ENCODE measurements at places on chromosomes 12 and 14.

- DNase-seq: no peak
Observed at GRCh38 chr14:70920608-70921007, 13.3 kb downstream of the PCNX1 start.

DNA sequence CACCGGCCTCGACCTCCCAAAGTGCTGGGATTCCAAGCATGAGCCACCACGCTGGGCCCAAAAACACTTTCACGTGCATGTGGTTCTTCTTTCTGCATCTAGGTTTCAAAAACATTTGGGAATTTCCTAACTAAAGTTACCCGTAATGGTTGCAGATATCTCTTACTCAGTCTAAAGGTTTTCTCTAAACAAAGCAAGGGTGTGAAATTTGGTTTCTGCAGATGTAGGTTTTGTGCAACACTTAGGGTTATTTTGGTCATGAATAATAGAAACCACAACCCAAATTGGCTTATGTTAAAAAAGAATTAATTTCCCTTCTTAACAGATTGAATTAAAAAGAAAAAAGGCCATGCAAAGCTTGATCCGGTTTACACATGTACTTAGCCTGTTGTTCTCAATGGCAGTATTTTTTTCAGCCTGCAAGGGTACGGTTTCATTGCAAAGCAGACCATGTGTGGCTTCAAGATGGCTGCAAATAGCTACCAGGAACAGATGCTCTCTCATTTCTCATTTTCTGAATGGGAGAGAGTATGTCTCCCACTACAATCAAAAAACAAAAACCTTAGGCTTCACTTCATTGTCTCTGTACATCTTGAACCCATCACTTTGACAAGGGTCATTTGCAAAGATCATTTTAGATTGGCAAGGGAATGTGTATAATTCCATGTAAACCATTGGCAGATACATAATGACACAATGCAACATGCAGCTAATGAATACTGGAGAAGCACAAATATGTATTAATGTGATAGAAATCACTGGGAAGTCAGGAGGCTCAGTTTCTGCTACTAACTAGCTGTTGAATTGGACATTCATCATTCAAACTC, 491.2 kb upstream of the FLRT2 start:
- no peak for DNase-seq

DNA sequence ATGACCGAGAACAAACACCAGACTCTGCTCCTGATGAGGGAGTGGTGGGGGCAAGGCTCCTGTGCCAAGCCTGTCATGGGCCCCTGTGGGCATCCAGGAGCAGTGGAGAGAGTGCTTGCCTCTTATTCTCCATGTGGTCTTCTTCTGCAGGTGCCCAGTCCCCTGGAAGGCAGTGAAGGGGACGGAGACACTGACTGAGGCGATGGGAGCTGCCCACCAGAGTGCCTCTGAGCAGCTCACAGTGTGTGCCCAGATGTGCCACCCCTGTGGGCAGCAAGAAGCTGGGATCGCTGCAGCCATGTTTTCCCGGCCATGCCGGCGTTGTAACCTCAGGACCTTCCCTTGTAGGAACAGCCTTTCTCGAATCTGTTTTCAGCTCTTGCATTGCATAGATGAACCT, 6.4 kb upstream of the EP400 start:
- no peak for DNase-seq

GRCh38 chr12:76259106-76259505, 89.1 kb downstream of the BBS10 start:
- no peak for DNase-seq

- peak; percentile 58 for DNase-seq
Observed at GRCh38 chr12:31590642-31591379, at the start of gene DENND5B. TSS of gene DENND5B (minus strand) at chr12:31591136. CDS start at chr12:31590832, 304 bp downstream.

GRCh38 chr12:64631197-64631596, 20.9 kb downstream of the RASSF3 start:
- DNase-seq: no peak

DNA sequence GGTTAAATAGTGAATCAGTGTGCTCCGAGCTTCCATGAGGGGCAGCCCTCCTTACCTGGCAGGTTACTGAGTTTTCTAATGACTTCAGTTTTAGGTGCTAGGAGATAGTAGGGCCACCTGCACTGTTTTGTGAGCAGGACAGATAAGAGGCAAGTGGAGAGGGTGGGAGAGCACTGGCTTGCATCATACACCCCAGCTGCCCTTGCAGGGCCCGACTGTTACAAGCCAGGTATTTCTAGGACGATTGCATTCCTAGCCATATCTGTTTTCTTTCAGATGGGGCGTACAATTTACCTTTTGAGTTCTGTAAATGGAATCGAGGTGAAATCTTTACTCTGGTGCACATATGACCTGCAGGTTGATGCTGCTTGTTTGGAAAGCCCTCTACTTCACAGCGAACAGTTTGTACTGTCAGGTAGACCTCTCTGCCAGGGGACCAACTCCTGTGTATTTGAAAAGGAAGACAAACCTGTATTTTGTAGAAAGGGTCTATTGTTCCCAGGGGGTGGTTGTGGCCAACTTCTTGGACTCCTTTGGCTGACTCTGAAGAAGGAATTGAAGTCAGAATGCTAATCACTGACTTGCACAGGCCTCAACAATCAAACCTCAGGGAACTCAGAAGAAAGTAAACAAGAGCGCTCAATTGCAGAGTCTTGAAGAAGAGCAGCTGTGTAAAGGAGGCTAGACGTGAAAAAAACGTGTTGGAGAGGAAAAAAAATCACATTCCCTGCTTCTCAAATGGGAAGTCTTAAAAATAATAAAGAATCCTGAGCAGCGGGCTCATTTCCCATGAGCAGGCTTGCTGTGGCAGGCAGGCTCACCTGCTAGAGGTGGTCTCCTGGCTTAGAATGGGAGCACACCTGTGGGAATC, 57.3 kb downstream of the ETV6 start:
- DNase-seq: no peak

GRCh38 chr14:91872517-91873470, 5.5 kb upstream of the TC2N start:
- no peak for DNase-seq

- DNase-seq: no peak
Observed at GRCh38 chr12:52137746-52138145, 54.1 kb downstream of the KRT80 start.

- DNase-seq: peak; percentile 75
Observed at GRCh38 chr12:62602255-62603060, 135.8 kb downstream of the MON2 start.

GRCh38 chr14:52552063-52552988, at the start of the genes GPR137C and TXNDC16:
TSS of gene GPR137C (plus strand) at chr14:52552836. CDS start at chr14:52553148, 312 bp downstream.
TSS of gene TXNDC16 (minus strand) at chr14:52552505. CDS start at chr14:52543557, 8,948 bp downstream.
- DNase-seq: peak; percentile 99

DNA sequence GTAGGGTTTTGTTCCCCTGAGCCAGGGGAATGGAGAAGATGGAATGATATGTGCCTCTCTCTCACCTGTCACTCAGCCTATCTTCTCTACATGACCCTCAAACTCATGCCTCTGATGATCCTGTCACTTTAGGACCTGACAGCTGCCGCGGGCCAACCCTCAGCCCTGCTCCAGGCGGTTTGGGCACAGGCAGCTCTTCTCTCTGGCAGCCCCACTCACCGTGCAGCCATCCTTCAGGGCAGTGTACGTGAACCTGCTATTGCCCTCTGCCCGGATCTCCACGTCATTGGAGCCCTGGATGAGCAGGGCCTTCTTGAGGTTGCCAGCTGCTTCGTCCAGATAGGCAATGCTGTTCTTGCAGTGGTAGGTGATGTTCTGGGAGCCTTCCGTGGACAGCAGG, 10.5 kb downstream of the TMEM106C start:
- DNase-seq: no peak

All from HTR-8/SVneo (cell line).